ENCODE measurements at places on chromosomes 7 and 10. TPM values are rescaled to one million over a fixed set of nuclear protein-coding genes. Genes with fewer than 3 reads are reported as not detected.

The SPDYE5 gene
- 0.11 TPM for total RNA-seq

The CRPPA gene
- total RNA-seq = 1.5 TPM

The VIPR2 gene
- not detected for total RNA-seq

The TAS2R4 gene
- 0.05 TPM for total RNA-seq

The KIAA1549 gene
- total RNA-seq = 3.6 TPM

The CRTAC1 gene
- not detected for total RNA-seq

The BMPER gene
- total RNA-seq = 0.37 TPM

The MUC12 gene
- not detected for total RNA-seq

The PNLIPRP3 gene
- total RNA-seq = 0.03 TPM

The ANKRD26 gene
- total RNA-seq = 4.9 TPM

The AIFM2 gene
- 5.1 TPM for total RNA-seq

The OR2A7 gene
- not detected for total RNA-seq

The MBL2 gene
- total RNA-seq = 0.05 TPM

The MOGAT3 gene
- not detected for total RNA-seq

The TYW1B gene
- 5.8 TPM for total RNA-seq

The TMEM236 gene
- total RNA-seq = not detected

The PSD gene
- 0.11 TPM for total RNA-seq

The C10orf62 gene
- total RNA-seq = 0.56 TPM

The CAPZA2 gene
- total RNA-seq = 82.3 TPM

The GDF2 gene
- total RNA-seq = not detected

Measured in A375 (cell line).